ENCODE measurements at places on chromosomes 5 and 9.

- DNase-seq, result no peak
Observed at GRCh38 chr5:131218392-131218791, 45.5 kb upstream of the CDC42SE2 start.

- no peak for DNase-seq
Observed at GRCh38 chr5:14739538-14739937, 75.0 kb downstream of the OTULIN start.

DNA sequence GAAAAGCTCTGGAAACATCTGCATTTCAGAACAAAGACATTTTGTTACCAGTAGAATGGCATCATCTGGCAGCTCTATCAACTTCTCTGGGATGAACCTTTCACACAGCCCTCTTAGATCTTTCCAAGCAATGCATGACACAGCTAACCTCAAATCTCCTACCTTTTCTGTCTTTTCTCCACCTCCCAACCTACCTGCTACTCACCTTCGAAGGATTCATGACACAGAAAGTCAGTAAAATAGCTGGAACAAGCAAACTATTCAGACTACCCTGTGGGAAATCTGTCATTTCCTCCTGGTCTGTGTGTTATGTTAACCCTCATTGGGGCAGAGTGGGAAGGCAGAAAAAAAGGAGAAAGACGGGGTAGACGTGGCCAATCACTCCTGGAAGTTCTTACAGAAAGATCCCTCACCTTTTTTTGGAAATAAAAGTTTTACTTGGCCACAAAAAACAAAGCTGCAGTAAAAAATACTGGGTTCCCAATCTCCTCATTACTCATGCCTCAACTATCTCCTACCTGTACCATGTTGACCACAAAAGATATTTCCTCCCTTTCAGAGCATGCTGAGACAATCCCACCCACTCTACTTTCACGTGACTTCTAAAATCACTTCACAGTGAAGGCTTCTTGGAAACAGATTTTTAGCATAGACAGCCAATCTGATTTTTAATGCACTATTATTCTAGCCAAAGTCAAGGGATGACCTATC lies 362.1 kb upstream of the RFX3 start:
- DNase-seq, result no peak

DNA sequence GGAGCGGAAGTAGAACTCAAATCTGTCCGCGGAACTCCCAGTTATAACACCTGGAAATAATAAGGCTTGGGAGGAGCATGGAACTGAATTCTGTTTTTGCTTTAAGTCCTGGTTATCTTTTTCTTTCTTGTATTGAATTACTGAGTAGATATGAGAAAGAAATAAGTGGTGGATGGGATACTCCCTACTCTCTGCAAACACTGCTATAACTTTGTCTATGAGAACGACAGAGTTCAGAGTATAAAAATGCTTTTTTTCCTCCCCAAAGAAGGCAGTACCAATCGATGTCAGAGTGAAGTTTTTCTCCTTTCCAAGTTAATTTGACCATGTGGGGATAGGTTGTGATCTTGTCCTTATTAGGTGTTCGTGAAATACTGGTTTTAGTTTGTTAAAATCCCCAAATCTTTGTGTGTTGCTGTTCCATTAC lies 1.2 kb downstream of the RIC1 start:
- DNase-seq, result no peak

DNA sequence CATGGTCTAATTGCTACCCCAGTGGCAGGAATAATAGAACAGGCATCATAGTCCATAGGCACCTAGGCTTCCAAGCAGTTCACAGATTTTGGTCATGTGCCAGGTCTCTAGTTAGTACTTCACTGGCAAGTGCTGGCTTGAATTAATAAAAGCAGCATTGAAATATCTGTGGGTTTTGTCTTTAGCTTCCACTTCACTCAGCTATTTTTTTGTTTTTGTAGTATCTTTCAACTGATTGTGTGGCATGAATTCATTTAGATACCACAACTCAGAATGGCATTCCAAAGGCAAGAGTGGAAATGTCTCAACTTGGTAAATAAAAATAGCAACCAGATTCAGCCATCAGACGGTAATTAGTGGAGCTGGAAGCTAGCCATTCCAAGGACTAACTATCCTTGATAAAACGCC lies 27.9 kb upstream of the ITGA2 start:
- DNase-seq, result no peak

DNA sequence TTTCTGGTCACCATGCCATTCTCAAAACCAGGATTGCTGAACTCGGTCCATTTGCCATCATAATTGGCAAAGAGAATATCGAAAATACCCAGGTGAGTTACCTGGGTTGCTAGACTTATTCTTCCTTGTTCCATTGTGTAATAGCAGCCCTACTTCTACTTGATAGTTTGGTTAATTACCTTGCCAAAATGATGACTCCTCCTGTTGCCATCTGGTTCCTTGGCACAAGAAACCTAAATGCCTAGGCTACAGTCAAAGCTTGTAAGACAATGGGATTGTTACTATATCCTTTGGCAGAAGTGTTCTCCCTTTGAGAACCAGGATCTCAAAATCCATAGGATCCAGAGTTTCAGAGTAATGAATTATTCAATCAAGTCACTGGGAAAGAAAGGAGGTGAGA lies 373.2 kb upstream of the ACTBL2 start:
- no peak for DNase-seq
